ENCODE measurements at places on chromosomes 13 and 19.

DNA sequence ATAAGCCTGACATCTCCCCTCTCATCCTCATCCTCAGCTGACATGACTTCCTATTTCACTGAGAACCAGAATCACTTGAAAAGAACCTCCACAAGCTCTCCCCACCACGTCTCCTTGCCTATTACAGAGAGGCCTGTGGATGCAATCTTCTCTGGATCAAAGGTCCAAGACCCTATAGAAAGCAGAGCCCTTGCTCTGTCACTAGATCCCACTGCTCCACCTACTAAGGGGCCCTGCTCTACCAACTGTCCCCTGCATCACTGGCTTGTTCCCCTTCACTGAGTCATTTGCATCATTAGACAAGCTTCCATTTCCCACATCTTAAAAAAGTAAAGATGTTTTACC, 40.8 kb downstream of the RCBTB2 start:
- DNase-seq = no peak

- DNase-seq = peak; percentile 92
These were observed 99.2 kb downstream of the GNG7 start for GRCh38 chr19:2603334-2603733.

- no peak for DNase-seq
These were observed 17.4 kb downstream of the CPB2 start for GRCh38 chr13:46087481-46087880.

- no peak for DNase-seq
These were observed 119.5 kb downstream of the ZAR1L start for GRCh38 chr13:32195713-32196112.

GRCh38 chr19:8141726-8142512, 7.5 kb downstream of the FBN3 start:
- DNase-seq = no peak

DNA sequence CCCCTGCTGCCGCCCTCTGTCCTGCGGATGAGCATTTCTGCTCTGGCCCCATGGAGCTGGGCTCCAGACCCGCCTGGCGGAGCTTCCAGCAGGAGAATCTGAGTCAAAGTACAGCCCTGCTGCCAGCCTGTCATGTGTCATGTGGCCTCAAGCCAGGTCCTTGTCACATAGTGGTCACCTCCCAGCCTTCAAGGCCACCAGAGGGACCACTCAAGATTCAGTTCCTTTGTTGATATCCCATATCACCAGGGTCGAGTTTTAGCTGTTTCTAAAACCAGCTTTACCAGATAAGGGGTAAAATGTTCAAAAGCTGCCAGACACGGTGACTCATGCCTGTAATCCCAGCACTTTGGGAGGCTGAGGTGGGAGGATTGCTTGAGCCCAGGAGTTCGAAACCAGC, 13.4 kb downstream of the THOP1 start:
- DNase-seq = no peak

DNA sequence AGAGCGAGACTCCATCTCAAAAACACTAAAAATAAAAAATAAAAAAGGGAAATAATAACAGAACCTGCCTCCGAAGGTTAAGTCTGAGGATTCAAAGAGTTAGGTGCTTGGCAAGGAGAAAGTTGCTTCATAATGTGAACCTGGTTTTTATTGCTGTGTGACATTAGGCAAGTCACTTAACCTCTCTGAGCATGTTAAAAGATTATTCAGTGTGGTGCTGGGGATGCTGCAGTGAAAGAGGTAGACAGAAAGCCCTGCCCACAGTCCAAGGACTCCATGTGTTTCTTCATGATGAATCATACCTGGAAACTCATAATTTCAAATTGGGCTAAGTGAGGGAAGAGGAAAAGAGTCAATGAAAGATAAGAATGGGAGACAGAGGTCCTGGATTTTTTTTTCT, 2.4 kb downstream of the IL27RA start:
- DNase-seq = no peak

DNA sequence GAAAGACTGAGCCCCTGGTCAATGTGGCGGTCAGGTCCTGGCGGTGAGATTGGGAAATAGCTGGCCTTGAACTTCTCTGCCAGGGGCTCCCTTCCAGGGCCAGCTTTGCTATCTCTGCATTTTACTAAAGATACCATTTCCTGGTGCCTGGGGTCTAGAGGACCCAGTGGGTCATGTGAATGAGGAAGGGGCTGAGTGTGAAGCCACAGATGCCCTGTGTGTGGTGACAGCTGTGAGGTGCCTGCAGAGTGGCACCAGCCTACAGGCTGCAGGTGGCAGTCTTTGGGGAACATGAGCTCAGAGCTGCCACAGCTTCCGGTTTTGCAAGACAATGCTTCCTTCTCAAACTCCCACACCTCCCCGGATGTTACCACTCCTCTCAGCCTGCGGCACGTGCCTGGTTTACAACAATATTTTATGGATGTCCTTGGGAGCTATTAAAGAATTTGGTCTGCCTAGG, 5.2 kb upstream of the MLNR start:
- no peak for DNase-seq

DNA sequence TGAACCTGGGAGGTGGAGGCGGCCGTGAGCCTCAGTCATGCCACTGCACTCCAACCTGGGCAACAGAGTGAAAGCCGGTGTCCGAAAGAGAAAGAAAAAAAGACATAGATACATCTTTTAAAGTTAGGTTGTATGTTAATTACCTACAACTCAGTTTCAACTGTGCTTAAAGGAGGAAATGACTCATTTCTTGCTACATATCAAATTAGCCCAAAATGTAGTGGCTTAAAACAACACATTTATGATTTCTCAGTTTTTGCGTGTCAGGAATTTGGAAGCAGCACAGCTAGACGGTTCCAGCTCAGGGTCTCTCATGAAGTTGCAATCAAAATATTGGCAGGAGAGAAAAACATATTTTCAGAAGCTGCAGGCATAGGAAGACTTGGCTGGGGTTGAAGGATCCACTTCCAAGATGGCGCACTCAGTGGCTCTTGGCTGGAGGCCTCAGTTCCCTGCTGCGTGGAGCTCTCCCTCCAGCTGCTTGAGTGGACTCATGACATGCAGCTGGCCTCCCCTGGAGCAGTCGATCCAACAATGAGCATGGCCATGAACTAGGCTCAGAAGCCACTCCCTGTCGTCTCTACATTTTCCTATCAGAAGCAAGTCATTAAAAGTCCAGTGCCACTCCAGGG, 7.1 kb downstream of the LDLR start:
- DNase-seq = peak; percentile 60

- DNase-seq = no peak
These were observed 12.0 kb downstream of the B3GNT8 start for GRCh38 chr19:41415154-41415571.

- peak; percentile 96 for DNase-seq
These were observed 483 bp downstream of the HNRNPL start for GRCh38 chr19:38849147-38849859.

DNA sequence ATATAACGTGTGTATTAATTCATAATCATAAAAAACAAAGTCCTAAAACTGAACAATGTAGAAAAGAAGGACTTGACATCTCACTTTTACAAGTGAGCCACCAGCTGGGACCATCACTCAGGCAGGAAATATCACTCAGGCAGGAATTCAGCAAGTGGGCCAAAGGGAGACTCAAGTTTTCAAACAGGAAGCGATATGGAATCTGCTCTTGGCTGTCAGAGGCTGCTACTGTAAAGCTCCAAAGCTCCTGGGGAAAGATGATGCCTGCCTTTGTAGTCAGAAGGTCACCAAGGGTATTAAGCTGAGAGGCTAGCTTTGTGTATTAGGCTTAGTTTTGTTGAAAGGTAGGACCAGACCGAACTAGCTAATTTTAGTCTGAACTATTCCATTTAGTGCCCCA, 5.5 kb upstream of the AKAP11 start:
- DNase-seq = peak; percentile 62

DNA sequence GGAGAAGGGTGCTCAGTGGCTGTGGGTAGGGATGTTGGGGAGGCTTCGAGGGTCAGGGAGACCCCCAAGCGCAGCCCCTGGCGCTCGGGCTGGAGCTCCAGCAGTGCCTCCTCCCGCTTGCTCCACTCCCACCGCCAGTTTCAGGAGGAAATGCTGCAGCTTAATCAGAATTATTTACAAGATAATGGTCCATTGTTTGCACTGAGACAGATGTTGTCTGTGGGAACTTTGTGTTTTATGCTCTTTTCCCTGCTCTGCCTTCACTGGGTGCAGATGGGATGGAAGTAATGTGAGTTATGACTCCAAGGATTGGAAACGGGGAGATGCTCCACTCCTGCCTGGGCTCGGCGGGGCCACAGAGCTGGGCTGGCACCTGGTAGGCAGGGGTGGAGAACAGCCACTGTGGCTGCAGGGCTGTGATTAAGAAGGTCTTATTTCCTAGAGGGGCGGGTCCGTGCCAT, 192.4 kb downstream of the ZNF536 start:
- no peak for DNase-seq

DNA sequence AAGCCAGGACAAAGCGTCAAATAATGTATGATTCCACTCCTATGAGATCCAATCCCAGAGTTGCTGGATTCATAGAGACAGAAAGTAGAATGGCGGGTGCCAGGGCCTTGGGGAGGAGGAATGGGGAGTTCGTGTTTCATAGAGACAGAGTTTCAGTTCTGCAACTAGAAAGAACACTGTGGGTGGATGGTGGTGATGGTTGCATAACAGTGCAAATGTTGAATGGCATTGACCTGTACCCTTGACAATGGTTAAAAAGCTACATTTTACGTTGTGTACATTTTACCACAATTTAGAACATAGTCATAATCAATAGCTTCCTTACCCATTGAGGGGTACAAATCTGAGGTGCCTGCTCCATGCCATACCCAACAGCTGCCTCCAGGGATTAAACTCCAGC, 33.4 kb downstream of the MBD3L2B start:
- DNase-seq = no peak

DNA sequence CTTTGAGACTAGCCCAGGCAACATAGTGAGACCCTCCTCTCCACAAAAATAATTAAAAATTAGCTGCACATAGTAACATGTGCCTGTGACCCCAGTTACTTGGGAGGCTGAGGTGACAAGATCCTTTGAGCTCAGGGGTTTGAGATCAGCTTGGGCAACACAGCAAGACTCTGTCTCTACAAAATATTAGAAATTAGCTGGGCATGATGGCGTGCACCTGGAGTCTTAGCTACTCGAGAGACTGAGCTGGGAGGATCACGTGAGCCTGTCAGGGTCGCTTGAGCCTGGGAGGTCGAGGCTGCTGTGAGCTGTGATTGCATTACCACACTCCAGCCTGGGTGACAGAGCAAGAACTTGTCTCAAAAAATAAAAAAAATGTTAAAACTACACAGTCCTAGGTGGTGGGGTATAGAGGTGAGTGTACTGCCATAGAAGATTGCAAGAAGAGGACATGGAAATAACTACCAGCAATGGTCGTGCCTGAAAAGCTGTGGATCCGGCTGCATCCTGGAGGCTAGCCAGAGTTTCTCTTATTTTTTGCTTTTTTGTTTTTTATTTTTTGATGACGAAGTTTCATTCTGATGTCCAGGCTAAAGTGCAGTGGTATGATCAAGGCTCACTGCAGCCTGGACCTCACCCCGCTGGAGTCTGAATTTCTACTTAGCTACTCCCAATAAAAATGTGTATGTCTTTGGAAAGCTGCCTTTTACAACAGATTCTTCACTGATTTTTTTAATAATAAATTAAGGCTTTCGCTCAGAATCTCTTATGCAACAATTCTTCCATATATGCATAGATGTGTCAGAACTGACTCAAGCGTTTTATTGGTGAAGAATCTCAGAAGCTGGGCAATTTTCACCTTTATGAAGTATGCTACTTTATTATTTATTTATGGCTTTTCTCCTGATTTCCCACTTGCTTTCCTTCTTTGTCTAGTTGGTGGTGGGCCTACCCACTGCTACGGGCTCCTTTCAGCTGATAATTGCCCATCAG, 393.8 kb downstream of the TSHZ3 start:
- DNase-seq = no peak

- no peak for DNase-seq
These were observed 435.2 kb upstream of the ZNF507 start for GRCh38 chr19:31910224-31910623.

DNA sequence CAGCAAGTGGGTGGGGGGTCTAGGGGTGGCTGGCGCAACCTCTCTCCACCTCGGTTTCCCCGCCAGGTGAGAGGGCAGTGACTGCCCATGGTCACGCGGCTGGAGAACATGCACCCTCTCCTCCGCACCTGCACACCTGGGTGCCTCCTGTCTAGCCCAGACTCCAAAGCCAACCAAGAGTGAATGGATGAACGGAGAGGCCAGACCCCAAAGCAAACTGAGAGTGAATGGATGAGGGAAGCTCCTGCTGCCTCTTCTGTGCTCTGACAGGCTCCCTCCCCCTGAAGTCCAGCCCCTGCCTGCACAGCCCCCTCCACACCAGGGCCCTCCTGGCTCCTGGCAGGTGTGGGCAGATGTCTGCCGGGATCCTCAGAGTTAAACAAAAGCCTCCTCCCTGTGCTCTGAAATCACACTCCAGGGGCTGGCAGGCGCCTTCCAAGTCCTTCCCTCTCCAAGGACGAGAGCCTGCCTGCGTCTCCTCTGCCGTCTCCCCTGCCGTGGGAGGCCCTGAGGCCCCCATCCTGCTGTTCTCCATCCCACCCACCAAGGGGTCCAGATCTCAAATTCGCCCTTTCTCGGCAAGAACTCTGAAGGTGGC, 2.2 kb downstream of the SBNO2 start:
- no peak for DNase-seq

DNA sequence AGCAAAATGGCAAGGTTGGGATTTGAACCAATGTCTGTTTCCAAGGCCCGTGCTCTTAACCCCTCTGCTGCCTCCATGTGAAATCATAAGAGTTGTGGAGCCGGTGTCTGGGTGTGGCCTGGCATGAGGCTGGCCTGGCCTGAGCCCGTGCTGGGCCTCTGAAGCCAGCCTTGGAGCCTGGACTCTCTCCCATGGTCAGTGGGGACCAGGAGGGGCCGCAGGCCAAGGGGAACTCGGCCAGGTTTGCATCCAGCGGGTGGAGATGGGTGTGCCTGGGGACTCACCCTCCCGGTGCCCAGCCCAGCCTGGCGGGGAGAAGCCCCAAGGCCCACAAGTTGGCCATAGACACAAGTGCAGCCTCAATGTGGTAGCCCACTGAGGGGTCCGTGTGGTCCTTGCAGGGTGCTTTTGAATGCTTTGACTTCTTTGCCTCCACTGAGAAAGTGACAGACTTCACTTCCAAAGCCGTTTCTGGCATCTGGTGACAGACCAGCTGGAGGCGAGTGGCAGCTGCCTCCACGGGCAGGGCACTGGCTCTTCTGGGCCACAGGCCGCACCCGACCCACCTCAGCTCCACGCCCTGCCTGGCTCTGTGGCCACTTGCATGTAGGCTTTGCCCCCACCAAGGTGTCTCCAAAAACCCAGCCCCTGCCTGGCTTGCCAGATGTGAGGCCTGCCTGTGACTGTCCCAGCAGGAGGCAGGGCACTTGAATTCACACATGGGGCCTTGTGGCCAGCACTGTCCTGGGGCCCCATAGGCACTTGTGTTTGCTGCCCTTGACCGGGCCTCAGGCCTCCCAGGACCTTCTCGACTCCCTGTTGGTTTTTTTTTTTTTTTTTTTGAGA, 26.2 kb upstream of the NCCRP1 start:
- DNase-seq = no peak

Data from fibroblast of skin of abdomen (primary cell).